ENCODE measurements at places on chromosomes 7 and 10.
A peak's percentile ranks its signal among the peaks of the same experiment; 100 is the strongest.

DNA sequence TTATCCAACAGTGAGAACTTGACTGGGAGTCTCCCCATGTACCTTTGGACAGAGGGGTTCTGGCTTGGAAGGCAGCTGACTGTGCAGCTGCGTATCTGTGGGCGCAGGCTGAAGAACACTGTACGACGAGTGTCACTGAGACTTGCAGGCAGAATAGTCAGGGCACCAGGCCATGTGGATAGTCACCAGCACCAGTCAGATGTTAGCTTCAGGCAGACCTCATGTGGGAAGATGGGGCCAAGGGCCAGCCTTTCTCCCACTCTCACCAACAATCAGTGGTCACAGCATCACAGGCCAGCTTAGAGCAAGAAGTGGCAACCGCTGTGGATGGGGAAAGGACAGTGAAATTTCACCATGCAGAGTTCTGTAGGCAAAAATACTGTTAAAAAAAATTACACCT lies 43.4 kb upstream of the GJD4 start:
- DNase-seq = no peak

GRCh38 chr10:11515596-11516430 lies 95.6 kb downstream of the USP6NL start:
- DNase-seq = peak; percentile 46

GRCh38 chr10:33498391-33498891 lies 164.0 kb upstream of the NRP1 start:
- DNase-seq = no peak

DNA sequence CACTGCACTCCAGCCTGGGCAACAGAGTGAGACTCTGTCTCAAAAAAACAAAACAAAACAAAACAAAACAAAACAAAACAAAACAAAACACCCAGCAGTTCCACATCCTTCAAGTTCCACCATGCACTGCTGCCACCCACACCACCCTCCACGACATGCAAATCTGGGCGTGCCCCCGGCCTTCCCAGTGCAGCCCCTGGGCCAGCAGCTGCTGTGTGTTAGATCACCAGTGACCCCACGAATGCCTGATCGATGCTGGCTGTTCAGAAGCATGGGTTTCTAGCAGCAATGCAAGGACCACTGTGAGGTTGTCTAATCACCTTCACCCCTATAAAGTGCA lies 36.3 kb downstream of the ELFN1 start:
- DNase-seq = no peak

DNA sequence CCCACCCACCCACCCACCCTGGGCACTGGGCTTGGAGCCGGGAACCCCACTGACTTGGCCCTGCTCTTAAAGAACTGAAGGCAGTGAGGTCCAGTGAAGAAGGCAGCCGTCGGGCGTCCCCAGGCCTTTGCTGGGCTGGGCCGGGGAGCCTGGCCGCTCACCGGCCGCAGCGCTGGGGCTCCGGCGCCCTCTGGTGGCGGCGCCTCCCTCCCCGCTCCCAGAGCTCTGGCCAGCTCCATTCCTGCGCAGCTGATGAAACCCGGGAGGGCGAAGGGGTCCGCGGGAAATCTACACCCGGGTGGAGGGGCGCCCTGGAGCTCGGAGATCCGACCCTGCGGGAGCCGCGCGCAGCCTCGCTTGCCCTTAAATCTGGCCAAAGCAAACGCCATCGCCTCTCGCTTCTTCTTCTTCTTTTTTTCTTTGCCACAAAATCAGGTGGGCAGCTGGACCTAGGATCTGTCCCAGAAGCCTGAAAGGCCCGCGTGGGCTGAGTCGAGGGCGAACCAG lies 1.7 kb upstream of the CXCL12 start:
- no peak for DNase-seq

DNA sequence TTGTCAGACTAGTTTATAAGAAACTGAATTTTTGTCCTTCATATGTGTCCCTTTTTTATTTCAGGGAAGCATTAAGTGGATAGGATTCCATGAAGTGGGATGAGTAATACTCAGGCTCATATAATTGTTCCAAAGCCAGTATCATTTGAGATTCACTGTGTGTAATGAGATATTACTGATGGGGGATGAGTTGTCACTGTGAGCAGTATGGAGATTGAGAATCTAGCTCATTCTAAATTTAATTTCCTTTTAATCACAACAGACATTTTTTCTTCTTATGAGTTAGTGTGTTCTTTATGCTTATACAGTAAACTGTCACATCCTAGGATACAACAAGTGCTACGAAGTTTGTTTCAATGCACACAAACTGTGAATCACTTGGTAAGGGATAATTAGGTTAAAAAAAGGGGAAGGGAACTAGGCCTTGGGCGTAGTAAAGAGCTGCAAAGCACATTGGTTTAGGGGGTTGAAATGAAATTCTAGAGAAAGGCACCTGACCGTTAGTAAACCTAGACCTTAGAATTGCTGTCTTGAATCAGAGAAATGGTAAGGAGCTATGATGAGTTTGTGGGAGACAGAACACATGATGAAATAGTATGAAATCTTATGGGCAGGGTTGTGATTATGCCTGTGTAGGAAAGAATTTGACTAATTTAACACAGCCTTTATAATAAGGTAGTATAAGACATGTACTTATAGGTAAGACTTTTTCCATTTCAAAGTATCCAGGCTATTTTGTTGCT lies 153.4 kb downstream of the MLLT10 start:
- no peak for DNase-seq

GRCh38 chr10:31017534-31018355 lies 13.9 kb downstream of the ZNF438 start:
- no peak for DNase-seq

GRCh38 chr7:102189756-102190155 lies 96.9 kb upstream of the SH2B2 start:
- DNase-seq = no peak

- DNase-seq = no peak
Observed at GRCh38 chr7:105599551-105599950, 18.3 kb upstream of the EFCAB10 start.

GRCh38 chr10:88617772-88618300 lies 31.3 kb downstream of the LIPJ start:
- no peak for DNase-seq
